Amygdala (tissue), 56 donors: ENCODE measurements at places on chromosomes 1 and 21.
A peak's percentile ranks its signal among the peaks of the same experiment; 100 is the strongest.

DNA sequence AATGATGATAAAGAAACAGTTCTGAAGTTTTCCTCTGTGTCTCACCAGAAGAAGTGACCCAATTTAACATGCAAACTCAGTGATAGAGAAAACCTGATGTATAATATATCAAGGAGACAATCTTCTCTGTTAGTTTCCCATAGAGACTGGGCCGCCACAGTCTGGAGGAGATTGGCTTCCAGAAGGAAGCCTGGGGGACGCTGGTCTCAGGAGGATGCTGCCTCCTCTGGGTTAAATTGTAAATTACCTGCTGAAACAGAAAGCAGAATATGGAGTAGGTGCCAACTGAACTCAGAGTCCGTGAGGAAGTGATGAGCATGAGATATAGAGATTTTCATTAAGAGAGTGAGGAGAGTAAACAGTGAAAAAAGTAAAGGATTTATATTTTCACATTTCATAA lies 15.8 kb downstream of the OR14I1 start:
- no peak for DNase-seq

DNA sequence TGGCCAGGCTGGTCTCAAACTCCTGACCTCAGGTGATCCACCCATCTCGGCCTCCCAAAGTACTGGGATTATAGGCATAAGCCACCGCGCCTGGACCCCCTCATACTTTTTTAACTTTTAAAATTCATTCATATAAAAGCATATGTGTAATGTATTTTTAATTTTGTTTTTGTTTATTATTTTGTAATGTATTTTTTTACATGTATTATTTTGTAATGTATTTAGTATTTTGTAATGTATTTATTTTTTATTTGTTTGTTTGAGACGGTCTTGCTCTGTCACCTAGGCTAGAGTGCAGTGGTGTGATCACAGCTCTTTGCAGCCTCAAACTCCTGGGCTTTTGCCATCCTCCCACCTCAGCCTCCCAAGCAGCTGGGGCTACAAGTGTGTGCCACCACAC lies 12.0 kb upstream of the BRWD1 start:
- DNase-seq, result no peak

DNA sequence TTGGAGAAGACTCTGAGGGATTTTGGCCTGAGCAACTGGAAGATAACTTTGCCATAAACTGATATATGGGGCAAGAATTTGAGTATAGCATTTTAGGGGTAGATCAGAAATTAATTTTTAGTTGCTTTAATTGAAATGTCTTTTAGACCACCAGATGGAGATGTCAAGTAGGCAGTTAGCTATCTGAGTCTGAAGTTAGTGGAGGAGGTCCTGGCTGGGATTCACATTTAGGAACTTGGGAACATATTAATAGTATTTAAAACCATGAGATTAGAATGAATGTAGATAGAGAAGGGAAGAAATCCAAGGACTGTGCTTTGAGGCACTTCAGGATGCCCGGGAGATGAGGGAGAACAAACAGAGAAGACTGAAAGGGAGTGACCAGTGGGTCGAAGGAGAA lies 32.6 kb downstream of the SLC44A3 start:
- DNase-seq, result no peak

DNA sequence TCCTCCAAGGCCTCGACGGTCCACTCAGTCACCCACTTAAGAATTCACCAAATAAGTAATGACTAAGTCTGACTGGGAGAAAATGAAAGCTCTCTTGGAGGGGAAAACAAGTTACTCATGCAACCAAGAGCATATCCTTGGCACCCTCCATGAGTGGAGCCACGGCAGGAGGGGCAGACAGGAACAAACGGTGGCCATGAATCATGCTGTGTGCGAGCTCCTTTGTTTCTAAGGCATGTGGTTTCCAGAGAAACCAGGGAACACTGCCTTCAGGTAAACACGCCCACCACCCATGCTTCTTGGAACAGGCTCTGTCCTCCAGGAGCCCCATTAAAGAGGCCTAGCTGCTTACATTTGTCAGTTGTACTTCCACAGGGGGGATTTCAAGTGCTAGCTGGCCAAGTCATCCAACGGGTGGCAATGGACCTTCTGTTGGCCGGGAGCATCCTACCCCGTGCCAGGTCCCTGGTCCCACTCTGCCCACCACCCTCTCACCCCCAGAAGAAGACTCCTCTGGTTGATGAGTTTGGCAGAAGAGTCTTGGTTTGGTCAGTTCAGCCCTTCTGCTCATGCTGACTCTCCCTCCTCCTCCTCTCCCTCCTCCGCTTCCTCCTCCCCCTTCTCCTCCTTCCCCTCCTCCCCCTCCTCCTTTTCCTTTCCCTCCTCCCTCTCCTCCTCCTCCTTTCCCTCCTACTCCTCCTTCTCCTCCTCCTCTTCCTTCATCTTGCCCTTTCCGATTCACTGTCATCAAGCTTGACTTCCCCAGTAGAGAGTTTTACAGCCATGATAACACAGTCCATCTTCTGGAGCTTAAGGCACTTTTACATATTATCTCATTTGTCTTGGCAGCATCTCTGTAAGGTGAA lies 107.6 kb downstream of the CCDC185 start:
- no peak for DNase-seq

DNA sequence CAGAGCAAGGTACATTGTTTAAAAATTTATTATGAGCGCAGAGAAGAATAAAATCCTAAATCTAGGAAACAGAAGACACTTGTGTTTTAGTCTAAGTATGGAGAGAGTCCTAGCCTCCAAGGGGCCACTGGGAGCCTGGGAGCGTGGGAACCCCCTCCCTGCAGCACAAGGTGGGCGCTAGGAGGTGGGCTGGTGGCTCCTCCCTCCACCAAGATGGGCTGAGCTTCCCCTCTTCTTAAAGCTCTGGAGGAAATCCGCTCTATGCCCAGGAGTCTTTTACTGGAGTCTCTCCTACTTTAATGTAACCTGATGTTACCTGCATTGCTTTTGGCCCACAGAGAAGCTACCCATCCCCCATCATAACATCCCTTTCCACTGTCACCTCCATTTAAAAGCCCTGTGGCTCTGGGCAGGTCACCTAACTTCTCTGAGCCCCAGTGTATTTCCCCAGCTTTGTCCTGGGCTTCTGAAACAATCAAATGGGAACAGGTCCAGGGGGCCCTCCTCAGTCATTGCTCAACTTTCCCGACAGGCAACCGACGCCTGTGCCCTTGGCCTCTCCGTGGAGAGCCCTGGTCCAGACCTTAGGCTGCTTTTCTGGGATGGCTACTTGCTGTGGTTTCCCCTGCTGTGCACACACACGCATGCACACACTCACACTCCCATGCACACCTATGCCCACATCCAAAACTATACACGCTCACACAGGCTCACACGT lies 181.5 kb downstream of the NPHP4 start:
- DNase-seq, result no peak

DNA sequence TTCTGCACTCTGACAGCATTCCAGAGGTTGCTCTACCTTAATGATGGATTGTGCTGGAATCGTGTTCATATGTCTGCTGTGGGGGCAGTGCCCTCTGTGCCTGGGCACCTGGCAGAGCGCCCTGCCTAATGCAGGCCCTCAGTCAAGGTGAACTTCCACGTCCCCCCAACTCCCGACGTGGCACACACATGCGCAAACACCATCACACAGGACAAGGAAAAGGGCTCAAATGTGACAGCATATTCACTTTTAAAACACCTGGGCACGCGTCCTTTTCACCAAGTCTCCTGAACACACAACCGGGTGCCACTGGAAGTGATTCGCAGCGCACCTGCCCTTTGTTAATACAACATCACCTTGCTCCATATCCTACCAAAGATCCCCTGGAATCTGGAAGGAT lies 11.7 kb downstream of the TPRG1L start:
- no peak for DNase-seq

- DNase-seq, result no peak
These were observed 18.3 kb downstream of the IFFO2 start for GRCh38 chr1:18938008-18938706.

GRCh38 chr1:110816945-110817344 lies 56.0 kb upstream of the CD53 start:
- no peak for DNase-seq

- DNase-seq, result no peak
These were observed 2.3 kb downstream of the RCC2 start for GRCh38 chr1:17437260-17437579.

- DNase-seq, result no peak
These were observed 52.4 kb upstream of the ACADM start for GRCh38 chr1:75672108-75672507.

DNA sequence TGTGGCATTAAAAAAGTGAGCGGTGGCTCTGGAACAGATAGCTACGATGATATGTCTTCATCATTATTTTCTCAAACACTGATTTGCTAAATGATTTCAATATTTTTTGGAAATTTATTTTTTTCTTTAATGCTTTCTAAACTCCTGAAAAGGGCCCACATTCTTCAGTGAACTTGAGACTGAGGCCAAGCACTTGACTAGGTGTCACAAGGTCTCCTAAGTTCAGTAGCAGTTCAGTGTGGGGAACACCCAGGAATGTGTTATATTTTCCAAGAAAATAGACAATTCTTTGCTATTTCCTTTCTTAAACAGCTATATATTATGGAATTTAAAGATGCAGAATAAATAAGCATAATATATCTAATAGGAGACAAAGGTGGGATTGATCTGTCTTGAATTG lies 850.9 kb downstream of the USP25 start:
- no peak for DNase-seq

DNA sequence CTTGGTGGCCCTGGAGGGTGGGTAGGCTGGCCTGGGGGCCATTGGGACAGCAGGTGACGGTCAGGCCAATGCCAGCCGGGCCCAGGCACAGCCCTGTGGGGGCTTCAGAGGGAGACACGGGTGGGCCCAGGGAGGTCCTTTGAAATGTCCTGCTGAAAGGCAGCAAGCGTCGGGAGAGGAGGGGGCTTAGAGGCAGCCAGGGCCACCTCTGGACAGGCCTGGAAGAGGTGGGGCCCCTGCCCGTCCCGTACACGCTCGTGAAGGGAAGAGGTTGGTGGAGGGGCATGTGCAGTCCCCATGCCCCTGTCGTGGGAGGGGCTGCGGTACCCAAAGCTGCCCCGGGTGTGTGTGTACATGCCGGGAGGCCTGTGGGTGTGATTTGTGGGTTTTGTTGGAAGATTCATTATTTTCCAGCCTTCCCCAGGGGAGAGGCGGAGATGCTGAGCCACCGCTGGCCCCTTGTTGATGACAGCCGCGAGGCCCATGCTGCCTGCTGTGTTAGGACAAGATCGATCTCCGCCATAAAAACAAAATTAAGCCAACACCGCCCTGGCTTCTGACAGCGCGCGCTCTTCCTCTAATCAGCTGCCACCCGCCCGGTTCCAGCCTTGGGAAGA lies 3.4 kb upstream of the PLCH2 start:
- no peak for DNase-seq

DNA sequence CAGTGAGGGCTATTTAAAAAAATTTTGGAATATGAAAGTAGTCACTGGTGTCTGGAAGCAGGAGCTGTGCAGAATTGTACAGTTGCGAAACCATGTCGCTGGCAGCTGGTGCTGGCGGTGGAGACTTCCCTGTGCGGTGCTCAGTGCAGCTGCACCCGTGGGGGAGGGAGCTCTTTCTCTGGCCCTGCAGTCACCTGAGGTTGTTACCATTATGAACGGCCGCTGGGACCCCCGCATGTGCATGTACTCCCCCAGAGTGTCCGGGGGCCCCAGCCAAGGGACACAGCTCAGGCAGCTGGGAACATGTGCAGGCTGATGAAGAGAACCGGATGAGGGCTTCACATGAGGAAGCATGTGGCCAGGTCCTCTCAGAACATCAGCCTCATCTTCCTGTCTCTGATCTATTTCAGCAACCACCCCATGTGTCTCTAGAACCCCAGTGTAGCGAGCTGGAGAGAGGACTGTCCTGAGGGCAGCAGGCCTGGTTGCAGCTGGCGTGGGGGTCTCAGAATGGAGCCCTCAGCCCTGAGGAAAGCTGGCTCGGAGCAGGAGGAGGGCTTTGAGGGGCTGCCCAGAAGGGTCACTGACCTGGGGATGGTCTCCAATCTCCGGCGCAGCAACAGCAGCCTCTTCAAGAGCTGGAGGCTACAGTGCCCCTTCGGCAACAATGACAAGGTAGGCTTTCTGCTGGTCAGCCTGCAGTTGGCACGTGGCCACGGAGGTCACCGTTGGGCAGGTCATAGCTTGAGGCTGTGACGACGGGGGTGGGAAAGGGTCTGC lies at the start of gene TRPM2:
TRPM2 (plus strand) TSS at position 431 of the 780 bp plus-strand sequence; CDS start at position 511, 80 bp downstream.
- no peak for DNase-seq

DNA sequence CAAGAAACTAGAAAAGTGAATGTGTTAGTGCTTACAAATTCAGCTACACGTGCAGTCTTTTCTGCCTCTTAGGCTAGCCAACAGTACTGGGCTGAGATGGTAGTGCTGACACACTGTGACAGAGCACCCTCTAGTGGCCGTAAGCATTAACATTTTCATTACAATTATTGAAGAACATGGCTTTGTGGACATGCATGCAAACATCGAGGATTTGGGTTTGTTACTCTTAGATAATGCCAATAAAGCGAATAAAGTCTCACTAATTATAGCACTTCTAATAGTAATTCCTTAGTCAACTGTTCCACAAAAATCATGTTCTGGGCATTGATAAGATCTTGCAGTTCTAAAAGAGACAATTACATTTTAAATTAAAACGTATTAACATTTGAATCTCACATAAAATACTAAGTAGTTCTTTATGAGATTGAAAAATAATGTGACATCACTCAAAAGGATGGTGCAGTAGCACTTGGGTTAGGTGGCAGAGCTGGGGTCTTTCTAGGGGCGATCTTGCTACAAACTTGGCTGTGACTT lies 47.1 kb downstream of the MYSM1 start:
- DNase-seq, result peak; percentile 41

DNA sequence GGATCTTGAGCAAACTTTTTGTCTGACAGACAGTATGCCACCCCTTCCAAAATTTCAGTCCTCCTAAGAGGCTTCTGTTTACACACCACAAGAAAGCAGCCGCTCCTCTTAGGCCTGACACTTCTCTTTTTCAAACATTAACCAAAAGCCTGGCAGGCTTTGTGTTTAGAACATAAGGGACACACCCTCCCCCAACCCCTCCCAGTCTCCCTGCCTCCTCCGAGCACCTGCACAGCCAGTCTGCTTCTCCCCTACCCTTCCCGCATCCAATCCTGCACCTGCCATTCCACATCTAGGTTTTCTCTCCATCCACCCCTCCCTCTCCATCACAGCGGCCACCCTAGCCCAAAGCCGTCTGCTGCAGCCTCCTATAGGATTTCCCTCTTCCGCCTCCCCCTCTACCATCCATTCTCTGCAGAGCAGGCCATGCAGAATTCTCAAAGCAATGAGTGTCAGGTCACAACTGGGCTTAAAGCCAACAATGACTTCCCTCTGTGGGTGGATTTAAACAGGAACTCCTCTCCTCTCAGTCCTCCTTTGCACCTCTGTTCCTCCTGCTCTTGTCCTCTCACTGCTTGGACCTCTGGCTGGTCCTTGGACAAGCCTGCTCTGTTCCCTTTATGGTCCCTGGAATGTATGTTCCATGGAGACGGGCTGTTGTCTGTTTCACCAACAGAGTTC lies 478.2 kb downstream of the NPHP4 start:
- no peak for DNase-seq

DNA sequence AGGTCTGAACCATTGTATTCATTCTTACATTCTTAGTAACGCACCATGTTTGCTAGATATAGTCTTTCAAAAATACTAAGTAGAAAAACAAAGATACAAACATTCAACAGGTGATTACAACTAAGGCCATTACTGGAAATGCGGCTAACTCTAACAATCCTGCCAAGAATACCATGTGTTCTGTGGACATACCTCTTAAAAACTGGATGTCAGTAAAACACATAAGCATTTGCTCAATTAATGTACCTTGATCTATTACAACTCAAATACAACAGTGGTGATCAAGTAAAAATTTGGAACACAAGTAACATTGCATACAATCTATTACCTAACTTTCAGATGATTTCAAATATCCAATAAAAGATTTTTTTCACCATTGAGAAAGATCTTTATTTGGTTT lies 15.4 kb downstream of the ANGPTL3 start:
- no peak for DNase-seq
